ENCODE measurements at places on chromosomes 7 and 10.
A peak's percentile ranks its signal among the peaks of the same experiment; 100 is the strongest.

DNA sequence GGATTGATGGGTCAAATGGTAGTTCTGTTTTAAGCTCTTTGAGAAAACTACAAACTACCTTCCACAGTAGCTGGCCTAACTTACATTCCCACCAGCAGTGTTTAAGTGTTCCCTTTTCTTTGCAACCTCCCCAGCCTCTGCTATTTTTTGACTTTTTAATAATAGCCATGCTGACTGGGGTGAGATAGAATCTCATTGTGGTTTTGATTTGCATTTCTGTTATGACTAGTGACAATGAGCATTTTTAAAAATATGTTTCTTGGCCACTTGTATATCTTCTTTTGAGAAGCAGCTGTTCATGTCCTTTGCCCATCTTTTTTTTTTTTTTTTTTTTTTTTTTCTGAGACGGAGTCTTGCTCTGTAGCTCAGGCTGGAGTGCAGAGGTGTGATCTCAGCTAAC, 155.2 kb upstream of the BMPER start:
- DNase-seq: no peak

DNA sequence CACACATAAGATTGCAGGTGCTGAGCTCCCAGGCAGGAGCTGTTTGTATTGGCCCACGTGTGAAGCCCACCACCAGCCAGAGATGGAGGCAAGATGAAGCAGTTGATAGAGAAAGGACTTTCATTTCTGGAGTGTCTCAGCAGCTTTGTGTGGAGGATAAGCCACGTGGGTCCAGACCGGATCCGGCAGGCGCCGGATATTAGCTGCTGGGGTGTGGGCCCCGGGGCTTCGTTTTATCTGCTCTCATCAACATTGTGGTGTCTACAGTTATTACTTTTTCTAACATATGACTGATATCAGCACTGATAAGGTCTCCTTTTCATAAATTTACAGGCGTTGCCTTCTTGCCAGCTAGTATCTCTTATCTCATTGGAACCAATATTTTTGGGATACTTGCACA, 25.5 kb downstream of the SLC18A2 start:
- no peak for DNase-seq

GRCh38 chr7:16647435-16647960, 1.5 kb downstream of the BZW2 start:
- DNase-seq: no peak

- no peak for DNase-seq
Observed at GRCh38 chr7:134374791-134375190, 58.1 kb upstream of the SLC35B4 start.

- no peak for DNase-seq
Observed at GRCh38 chr10:36464291-36464690, 661.1 kb upstream of the ANKRD30A start.

- DNase-seq: no peak
Observed at GRCh38 chr10:72483471-72483870, 128.8 kb upstream of the DNAJB12 start.

- peak; percentile 4 for DNase-seq
Observed at GRCh38 chr10:24519950-24520349, 203.7 kb downstream of the ARHGAP21 start.

- no peak for DNase-seq
Observed at GRCh38 chr7:105009667-105010503, 4.1 kb upstream of the KMT2E start.

DNA sequence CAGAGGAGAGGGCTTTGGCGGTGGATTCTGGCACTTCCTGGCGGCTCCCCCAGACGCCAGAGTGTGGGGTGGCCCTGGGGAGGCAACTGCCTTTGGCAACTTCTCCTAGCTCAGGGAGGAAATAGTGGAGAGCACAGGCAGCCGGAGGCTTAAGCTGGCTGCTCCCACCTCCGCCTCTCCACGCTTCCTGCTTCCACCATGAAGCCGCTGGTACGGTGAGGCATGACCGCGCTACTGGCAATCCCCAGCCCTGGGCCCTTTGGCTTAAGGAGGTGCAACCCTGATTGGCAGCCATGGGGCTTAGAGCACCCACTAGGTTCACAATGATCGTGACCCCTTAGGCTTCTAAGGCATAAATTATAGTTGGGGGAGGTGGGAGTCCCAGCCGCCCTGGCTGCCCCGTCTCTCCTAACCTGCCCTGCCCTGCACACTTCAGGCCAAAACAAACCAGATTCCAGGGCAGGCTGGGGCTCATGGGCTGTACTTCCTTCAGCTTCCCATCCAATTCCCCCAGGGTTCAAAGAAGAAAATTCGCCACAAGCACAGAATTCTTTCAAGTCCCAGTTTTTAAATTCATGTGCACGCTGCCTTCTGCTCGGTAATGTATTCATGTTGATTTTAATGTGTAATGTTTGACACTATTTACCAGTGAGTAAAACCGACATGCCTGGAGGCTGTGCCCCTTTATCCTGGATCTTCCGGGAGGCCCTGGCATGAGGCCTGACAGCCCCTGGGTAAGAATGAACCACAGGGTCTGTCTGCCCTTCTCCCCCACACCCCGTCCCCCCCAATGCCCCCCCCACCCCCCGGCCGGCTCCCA, 90.7 kb upstream of the LRRC4 start:
- DNase-seq: no peak

DNA sequence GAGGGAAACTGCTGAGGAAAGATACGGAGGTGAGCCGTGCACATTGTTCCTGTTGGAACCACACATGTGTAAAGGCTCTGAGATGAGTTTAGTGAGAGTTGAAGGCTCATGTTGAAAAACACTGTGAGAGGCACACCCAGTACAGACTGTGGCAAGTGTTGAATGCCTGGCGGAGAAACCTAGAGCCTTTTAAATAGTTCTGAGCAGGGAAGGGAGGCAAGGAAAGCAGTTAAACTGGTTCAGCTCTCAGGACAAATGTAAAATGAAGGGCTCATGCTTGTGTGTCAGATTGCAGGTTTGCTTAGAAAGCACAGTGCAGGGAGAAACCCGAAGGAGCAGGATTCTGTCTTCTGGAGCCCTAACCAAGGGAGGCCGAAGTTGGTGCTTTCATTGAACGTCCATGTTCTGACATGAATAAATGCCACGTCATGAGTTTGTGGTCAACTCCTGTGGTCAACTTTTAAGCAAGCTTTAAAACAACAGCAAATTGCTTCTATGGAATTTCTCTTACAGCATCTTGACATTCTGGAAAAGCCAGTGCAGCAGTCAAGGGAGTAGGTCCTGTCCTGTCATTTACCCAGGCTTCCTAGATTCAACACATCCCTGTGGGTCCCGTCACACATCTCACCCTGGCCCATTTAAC, 650.9 kb upstream of the GALNT17 start:
- no peak for DNase-seq

DNA sequence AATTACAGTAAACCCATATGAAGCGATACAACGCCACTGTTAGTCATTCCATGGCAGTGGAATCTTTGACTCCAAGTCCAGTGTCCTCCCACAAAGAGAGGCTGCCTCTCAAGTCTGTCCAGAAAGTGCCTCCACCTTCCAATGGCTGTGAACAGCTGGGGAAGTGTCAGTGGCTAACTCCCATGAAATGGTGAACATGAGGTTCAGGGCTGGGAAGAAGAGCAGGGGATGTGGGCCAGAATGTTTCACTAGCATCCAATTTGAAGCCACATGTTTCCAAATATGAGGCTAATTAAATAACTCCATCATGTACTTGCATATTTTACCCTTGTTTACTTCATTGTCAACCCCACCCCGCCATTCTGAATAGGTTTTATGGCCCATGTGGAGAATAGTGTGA, 53.1 kb upstream of the CHST15 start:
- DNase-seq: no peak

- no peak for DNase-seq
Observed at GRCh38 chr7:16395121-16395520, 26.2 kb downstream of the CRPPA start.

DNA sequence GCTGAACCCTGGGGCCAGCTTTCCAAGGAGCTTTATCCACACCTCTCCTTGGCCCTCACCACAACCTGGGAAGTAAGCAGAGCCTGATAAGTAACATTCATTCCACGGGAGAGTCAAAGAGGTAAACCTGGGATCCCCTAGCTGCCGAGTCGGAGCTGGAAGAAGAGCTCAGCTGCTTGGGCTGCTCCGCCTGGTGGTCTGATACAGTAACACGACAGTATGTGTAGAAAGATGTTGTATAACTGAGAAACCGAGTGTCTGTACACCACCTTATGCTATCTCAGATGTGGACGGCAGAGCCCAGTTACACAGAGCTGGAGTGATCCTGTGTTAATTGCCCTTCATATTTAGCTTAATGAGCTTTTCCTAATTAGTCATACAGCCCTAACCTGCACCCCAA, 151.3 kb upstream of the KMT2E start:
- no peak for DNase-seq

GRCh38 chr10:118871244-118871865, 116.6 kb upstream of the CACUL1 start:
- no peak for DNase-seq

DNA sequence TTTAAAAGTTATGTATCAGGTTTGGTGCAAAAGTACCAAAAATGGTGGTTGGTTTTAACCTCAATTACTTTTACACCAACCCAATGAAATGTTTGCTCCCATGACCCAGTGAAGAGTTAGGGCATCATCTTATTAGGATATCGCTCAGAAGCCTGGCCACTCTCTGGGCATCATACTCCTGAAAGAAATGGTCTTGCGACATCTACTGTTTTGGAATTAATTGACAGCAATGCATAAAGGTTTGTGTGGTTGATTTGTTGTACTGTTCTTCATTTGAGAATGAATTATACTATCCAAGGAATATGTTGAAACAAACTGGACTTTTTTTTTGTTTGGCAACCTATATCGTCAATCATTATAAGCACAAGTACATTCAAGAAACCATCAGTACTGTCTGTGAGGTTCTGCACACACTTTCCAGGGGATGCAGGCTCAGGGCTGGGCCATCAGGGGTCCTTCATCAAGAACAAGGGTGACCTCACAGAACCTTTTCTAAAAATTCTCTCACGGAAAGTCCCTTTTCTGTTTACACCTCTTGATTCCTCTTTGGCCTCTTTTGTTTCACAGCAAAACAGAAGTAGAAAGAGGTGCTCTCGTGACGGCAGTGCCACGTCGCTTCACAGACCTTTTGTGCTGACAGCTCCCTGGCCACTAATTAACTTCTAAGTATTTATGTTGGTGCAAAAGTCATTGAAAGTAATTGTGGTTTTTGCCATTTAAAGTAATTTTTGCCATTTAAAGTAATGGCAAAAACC, 117.2 kb upstream of the KLF6 start:
- peak; percentile 56 for DNase-seq

- DNase-seq: no peak
Observed at GRCh38 chr7:100437150-100438100, 1.1 kb upstream of the PPP1R35 start.

DNA sequence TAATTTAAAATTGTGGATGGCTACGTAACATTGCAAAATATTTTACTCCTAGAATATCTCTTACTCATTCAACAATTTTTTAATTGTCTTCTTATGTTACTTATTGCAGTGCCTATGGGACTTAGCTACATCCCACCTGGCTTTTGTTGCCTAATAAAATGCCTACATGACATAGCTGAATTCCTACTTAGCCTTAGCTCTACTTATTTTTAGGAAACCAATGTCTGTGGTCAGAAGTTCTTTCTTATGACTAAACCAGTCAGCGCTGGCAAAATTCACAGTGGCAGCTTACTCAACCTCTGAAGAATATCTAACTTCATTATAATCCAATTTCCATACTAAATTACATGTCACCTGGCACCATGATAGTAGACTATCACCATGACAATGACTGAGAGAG, 1612.4 kb upstream of the LRRTM3 start:
- no peak for DNase-seq

- DNase-seq: no peak
Observed at GRCh38 chr10:28906415-28906814, 229.1 kb downstream of the BAMBI start.

DNA sequence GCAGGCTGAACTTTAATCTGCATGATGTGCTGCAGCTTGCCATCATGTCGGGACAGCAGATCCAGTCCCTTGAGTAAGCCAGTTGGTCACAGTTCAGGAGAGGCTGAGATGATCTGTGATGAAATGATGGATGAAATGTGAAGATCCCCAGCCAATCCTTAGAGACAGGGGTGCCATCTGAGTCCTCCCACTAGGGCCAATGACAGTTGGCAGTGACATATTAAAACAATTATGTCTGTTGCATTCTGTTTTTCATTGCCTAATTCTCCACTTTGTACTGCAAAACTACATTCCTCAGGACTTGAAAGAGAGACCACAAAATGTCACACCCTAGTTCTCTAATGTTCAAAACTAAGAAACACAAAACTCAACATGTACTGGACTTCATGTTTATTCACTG, 66.3 kb upstream of the CAV2 start:
- no peak for DNase-seq

GRCh38 chr10:33321516-33321915, 13.0 kb downstream of the NRP1 start:
- no peak for DNase-seq

GRCh38 chr7:156198277-156198676, 386.0 kb upstream of the SHH start:
- no peak for DNase-seq

DNA sequence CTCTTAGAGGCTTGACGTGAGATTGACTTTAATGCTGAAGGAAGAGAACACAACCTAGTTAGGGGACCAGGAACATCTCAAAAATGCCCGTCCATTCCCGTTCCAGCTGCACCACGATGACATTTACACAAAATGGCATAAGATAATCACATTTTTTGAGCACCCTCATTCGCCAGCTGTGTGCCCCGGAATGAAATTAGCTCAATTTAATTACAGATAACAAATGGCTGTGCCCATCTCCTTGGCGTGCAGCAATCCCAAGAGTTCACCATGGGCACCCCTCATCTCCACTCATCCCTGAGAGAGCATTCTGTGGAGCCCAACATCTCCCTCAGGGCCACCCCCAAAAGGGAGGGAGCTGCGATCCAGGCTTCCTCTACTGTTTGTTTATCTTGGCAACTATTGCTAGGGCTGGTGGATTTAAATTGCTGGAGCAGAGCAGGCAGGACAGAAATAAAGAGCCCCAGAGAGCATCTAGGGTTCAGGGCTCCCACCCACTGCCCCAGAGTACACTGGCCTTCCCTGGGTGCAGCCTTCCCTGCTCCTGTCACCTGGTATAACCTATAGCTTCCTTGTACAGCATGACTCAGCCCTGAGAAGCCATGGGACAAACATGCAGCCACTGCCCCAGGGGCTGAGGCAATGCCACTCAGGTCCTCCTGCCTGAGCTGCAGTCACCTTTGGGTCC, 263.5 kb downstream of the ZEB1 start:
- DNase-seq: no peak

- no peak for DNase-seq
Observed at GRCh38 chr10:123429706-123430221, 236.4 kb upstream of the GPR26 start.

- no peak for DNase-seq
Observed at GRCh38 chr7:20834656-20835055, 48.0 kb upstream of the SP8 start.

GRCh38 chr10:131207584-131208532, 103.7 kb downstream of the TCERG1L start:
- DNase-seq: no peak

- no peak for DNase-seq
Observed at GRCh38 chr7:126302639-126303038, 950.1 kb downstream of the GRM8 start.

DNA sequence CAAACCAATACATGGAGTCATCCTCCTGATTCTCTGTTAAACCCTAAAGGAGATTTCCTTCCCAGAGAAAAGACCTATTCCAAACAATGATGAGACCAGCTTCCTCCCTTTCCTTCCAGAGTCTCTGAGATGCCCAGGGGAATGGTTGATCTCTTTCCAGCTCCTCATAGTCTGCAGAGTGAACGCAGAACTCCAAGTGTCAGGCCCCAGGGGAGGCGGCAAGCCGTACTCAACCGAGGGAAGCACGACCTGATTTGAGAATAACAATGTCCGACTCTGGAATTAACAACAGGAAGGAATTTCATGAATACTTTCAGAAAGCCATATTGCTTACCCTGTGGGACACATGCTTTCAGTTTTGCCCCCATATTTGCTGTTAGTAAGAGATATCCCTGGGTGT, 241.7 kb upstream of the GLI3 start:
- DNase-seq: no peak
